Stimulated activated CD8-positive, alpha-beta memory T cell treated with anti-CD3 and anti-CD28 coated beads, Interleukin-15, amount 100 ng/mL, for 4 hours (primary cell): ENCODE measurements at places on chromosomes 2 and 18.

DNA sequence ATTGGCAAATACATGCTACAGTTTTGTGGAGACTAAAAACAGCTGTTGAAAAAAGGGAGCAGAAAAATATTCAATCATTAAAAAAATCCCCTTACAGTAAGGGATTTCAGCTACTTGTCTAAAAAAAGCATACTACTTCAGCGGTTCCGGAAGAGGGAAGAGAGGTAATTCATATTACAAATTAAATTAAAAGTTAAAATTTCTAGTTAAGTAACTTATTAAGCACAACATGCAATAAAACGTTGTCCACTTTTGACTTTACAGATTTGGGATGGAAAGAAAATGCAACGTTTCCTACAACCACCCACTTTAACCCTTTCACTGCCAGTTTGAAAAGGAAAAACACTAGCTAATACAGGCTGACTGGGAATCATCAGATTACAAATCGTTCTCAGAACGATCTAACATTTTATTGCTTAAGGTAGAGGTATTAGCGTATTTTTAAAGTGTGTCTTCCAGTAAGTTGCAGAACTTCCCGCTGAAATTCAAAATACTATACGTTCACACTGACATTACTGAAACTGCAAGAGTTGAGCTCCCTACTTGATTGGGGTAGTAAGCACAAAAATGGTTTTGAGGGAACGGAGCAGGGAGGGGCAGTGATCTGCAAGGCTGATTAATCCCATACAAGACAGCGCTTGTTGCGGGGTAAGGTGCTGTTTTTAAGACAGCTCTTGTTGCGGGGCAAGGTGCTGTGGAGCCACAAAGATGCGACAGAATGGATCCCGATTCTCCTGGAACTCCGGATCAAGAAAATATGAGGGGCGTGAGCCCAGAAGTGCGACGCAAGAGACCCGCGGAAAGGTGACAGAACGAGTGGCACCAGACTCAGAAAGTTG, 743 bp downstream of the HADHA start:
- no peak for DNase-seq

GRCh38 chr2:104873689-104874054, 19.8 kb downstream of the POU3F3 start:
- no peak for DNase-seq

GRCh38 chr2:26558271-26559043, 80.5 kb upstream of the OTOF start:
- DNase-seq: no peak

- no peak for DNase-seq
Observed at GRCh38 chr2:177400337-177400923, 7.9 kb downstream of the AGPS start.
